ENCODE measurements at places on chromosomes 4 and X.

GRCh38 chrX:133685822-133686221 lies 270.5 kb upstream of the GPC4 start:
- no peak for DNase-seq

- no peak for DNase-seq
Measured at GRCh38 chrX:87518504-87518903, 902 bp downstream of the KLHL4 start.

GRCh38 chr4:82401600-82401999 lies 27.8 kb upstream of the HNRNPD start:
- DNase-seq: no peak

DNA sequence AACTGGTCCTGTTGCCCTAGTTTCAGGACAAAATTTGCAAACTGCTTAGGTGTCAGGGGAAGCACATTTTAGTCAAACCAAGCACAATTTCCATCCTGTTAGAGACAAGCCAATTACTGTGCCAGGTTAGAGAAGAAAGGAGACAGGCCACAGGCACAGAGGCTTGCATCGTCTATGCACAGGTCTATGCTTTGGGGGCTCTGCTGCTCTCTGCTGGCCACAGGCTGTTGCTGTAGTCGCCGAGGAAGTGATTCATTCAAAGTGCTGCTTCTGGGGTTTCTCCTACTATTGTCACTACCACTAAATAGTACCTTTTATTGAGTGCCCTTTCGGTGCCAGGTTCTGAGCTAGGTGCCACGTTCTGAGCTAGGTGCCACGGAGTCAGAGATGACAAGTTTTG lies 45.5 kb downstream of the VGLL1 start:
- DNase-seq: peak; percentile 21

- DNase-seq: no peak
Measured at GRCh38 chr4:147138171-147138570, 192.5 kb upstream of the TTC29 start.

DNA sequence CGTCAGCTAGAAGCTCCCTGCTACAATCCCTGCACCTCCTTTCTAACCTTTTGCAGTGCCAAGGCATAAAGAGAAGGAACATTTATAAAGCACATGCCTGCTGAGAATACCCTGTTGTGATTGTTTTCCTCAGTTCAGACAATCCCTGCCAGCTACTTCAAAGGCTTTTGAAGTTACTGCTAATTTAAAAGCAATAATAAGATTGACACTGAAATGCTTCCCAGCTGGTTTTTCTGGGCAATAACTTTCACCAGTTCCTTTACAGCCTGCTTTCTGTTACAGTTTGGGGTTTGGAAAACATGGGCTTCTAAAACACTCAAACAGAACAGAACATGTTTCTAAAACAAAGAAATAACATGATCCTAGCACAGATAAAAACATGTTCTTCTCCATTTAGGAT lies 232.3 kb upstream of the CPEB2 start:
- DNase-seq: no peak

GRCh38 chrX:17922303-17922702 lies 61.2 kb upstream of the RAI2 start:
- no peak for DNase-seq

- DNase-seq: no peak
Measured at GRCh38 chr4:123412091-123412505, 15.5 kb downstream of the SPRY1 start.

Measured in NCI-H1930 (cell line).